Activated CD4-positive, alpha-beta T cell treated with anti-CD3 and anti-CD28 coated beads, Interleukin-2, amount 10 ng/mL, durations not matched to agents 24 days and 14 days (primary cell): ENCODE measurements at places on chromosomes 4 and X. TPM values are rescaled to one million over a fixed set of nuclear protein-coding genes. Genes with fewer than 3 reads are reported as not detected.
A peak's percentile ranks its signal among the peaks of the same experiment; 100 is the strongest.

GRCh38 chr4:90994851-90995574 is 867.8 kb downstream of the CCSER1 start:
- DNase-seq, result no peak

GRCh38 chr4:134024251-134024650 is 177.3 kb downstream of the PABPC4L start:
- no peak for DNase-seq

GRCh38 chr4:30832639-30833038 is 112.5 kb downstream of the PCDH7 start:
- no peak for DNase-seq

- no peak for DNase-seq
Measured at GRCh38 chr4:84952004-84952403, 14.5 kb downstream of the WDFY3 start.

- DNase-seq, result no peak
Measured at GRCh38 chr4:22030881-22031280, 82.3 kb upstream of the KCNIP4 start.

GRCh38 chrX:68659786-68660185 is 12.3 kb downstream of the STARD8 start:
- DNase-seq, result no peak

- DNase-seq, result peak; percentile 87
Measured at GRCh38 chr4:184282251-184282713, 64.6 kb upstream of the ENPP6 start.

GRCh38 chrX:119757979-119758730 is at the start of gene SOWAHD:
SOWAHD (plus strand) TSS chrX:119758588; CDS start chrX:119758668, 80 bp downstream.
- DNase-seq, result peak; percentile 77

DNA sequence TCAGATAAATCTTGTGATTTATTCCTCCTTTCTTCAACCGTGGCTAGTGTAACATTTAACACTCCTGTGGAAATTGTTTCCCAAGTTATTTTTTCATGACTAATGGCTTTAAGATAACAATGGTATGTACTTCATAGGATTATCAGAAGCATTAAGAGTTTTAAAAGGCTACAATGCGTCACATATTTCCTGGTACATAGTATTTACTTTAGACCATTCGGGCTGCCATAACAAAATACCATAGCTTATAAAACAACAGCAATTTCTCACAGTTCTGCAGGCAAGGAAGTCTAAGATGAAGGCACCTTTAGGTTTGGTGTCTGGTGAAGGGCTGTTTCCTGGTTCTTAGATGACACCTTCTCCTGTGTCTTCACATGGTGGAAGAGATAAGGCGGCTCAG is 158.6 kb downstream of the PAPSS1 start:
- DNase-seq, result no peak

GRCh38 chr4:3010577-3010976 is 47.2 kb downstream of the GRK4 start:
- DNase-seq, result no peak

- no peak for DNase-seq
Measured at GRCh38 chrX:16593801-16594200, 56.2 kb upstream of the S100G start.

GRCh38 chr4:173046818-173047217 is 121.8 kb upstream of the GALNT7 start:
- DNase-seq, result no peak

DNA sequence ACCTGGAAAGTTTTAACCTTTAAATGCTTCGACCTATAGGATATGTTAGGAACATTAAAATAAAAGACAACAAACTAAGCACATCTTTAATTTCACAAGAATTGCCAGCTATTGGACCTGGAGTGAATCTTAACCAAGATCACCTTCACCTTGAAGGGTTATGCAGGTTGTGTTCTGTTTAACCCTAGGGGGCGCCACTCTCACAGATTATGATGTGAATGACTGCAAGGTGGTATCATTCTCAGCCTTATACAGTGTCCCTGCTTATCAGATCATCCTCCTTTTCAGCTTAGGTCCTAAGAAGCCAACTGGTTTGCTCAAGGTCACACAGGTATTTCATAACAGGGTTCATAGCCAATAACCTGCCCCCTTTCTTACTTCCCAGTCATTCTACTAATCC is 23.5 kb downstream of the INTS6L start:
- DNase-seq, result peak; percentile 73

- DNase-seq, result no peak
Measured at GRCh38 chrX:14028473-14028872, 1.2 kb downstream of the GEMIN8 start.

DNA sequence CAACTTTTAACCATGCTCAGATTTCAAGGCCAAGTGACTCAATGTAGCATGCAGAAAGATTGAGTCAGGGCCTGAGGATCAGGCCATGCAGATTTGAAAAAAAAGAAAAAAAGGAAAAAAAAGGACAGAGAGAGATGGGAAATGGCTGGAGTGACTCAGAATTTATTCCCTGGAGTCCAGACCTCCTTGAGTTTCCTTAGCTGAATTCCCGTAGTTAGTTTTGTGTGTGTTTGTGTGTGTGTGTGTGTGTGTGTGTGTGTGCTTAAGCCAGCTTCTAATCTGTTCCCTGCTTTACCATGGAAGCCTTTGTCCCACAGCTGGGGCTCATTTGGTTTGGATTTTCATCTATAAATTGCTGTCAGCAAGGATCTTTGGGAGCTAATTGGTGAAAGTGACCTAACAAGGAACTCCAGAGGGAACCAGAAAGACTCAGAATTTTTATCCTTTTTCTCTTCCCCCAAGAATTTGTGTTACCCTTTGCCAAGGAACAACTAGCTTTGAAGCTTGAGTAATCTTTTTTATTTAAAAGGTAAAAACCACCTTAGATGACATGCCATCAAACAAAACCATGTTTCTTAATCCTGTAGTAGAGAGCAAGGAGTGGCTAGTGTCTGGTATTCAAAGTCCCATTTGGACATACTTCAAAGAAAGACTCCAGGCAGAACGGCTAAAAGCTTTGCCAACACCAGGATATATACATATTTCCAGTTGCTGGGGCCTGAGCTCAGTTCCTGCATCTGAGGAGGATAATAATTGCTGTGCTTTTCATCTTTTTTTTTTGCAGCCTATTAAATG is 109.0 kb upstream of the DDIT4L start:
- DNase-seq, result no peak

DNA sequence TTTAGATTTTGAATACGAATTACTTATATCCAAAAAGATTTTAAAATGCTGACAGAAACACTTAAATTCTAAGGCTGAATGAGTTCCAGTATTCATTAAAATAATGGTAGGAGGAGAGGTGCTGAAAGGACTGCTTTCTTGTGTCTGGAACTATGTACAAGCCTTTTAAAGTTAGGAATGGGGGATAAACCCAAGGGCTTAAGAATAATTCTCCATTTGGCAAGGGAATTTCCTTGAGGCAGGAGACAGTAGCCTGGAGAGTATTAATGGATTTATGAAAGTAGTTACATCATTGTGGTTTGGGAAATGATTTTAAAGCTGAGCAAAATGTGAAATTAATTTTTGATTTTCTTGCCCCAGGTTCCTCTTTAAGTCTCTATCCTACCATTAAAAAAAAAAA is 266.5 kb upstream of the KCNIP4 start:
- no peak for DNase-seq

DNA sequence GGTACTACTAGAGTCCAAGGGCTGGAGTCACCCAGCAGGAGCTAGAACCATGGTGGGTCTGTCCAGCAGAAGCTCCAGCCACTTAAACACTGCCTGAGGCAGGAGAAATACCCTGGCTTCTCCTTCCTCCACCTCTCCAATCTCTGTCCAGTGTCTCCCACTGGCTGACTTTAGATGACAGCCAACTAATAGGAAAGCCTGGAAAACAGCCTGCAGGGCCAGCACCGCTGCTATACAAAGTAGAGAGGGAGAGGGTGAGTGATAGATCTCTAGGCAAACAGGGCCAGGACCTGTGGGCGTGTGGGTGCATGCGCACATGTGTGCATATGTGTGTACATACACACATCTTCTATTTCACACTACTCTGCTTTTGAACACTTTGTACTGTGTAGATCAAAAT is 56.5 kb upstream of the ATP8A1 start:
- DNase-seq, result no peak

DNA sequence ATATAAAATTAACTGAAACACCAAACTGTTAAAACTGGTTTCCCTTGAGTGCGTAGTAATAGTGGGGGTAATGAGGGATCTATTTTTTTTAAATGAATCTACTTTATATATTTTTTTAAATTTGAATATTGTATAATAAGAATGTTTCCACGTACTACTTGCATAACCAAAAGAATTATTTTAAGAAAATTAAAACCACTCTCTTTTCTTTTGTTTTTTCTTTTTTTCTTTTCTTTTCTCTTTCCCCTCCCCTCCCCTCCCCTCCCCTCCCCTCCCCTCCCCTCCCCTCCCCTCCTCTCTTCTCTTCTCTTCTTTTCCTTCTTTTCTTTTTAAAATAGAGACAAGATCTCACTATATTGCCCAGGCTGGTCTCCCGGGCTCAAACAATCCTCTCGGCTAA is 166.9 kb upstream of the MID1 start:
- no peak for DNase-seq

GRCh38 chrX:13638826-13639225 is 14.1 kb upstream of the TCEANC start:
- DNase-seq, result no peak

DNA sequence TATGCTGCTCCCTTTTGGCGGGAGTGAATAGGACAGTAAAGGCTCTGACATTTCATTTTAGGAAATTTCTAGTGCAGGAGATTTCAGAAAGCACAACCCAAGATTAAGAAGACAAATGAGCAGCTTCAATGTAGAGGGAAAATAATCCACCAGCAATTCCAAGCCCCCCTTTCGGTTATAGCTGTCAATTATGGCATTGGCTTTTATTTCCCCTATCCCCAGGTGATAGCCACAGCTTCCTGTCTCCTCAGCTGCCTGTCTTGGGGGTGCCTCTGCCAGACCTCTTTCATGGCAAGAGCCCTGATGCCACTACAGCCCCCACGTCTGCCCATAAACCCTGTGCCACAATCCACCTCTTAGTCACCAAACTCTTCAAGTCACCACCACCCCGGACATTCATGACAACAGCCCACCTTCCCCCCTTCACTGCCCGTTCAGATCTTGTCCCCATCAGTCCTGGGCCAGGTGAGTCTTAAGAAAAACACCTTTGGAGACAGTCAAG is 48.4 kb upstream of the CLNK start:
- DNase-seq, result no peak

- no peak for DNase-seq
Measured at GRCh38 chr4:22190855-22191254, 242.3 kb upstream of the KCNIP4 start.

DNA sequence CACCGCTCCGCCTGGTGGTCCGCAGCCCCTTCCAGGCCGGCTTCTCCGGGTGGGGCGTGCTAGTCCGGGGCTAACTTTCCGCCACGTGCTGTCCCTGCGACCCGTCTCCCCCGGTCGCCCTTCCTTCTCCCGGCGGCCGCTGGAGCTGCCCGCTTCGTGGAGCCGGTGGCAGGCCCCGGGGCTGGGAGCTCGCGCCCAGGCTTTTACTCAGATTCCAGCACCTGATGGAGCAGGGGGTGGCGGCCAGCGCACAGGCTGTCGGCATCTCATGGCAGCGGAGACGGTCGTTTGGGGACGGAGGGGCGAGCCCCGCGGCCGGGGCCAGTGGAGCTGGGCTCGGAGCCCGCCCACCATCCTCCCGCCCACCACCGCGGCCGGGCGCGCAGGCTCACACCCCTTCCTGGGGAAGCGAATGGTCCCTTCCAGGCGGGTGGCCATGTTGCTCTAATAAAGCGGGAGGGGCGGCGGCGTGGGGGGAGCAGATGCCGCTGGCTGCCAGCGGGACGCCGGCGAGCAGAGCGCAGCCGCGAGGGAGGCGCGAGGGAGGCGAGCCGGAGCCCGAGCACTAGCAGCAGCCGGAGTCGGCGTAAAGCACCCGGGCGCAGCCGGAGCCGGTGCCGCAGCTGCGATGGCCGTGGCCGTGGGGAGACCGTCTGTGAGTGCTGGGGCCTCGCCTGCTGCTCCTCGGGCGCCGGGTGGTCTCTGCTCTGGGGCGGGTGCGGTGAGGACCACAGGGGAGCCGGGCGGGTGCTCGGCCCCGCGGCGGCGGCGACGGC is at the start of gene SEPTIN11:
TSS of gene SEPTIN11 (plus strand) at position 477 of the 776 bp plus-strand sequence. CDS start at position 629, 152 bp downstream.
- DNase-seq, result peak; percentile 91

- DNase-seq, result no peak
Measured at GRCh38 chr4:142348613-142349021, 497.5 kb downstream of the INPP4B start.

- DNase-seq, result no peak
Measured at GRCh38 chr4:152970102-152970820, 34.1 kb downstream of the FHDC1 start.

DNA sequence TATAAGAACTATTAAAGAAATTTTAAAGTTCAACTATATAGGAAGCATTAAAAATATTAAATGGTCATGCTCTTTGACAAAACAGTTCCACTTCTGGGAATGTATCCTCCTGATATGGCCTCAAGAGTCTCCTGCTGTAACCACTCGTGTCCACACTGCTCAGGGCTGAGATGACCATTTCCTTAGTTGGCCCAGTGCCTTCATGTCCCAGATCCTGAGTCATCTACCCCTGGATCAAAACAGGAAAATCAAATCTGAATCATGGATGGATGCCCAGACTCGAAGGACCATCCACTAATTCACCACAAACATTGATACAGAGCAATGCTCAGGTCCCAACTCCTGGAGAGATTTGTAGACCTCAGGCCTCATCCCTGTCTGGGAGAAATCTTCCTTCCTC is 44.7 kb downstream of the GPRASP3 start:
- DNase-seq, result no peak

- no peak for DNase-seq
Measured at GRCh38 chr4:168883513-168883912, 126.5 kb downstream of the CBR4 start.

DNA sequence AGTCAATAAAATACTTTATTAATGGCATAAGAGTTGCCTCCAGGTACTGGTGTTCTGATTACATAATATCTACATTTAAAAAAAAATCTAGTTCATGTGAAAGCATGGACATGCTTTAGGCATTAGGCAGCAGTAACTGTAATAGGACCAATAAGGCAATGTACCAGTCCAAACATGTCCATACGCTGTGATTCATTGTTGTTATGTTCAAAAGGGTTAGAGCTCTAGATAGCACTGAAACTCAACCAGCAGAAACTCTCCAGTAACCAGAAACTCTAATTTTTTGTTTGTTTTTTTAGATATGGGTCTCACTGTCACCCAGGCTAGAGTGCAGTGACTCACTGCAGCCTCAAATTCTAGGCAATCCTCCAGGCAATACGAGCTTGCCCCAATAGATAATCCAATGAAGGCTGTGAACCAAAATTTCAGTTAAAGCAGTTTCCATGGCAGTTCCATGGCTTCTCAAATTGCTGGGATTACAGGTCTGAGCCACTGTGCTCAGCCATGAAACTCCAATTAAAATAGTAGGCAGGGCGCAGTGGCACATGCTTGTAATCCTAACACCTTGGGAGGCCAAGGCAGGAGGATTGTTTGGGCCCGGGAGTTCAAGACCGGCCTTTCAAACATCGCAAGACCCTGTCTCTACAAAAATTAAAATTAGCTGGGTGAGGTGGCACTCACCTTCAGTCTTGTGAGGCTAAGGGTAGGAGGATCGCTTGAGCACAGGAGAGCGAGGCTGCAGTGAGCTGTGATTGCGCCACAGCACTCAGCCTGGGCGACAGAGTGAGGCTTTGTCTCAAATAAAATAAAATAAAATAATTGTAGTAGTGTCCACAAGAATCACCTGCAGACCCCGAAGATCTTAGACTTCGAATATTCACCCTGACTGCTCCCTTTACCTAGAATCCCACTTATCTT is 36.3 kb downstream of the MGARP start:
- DNase-seq, result no peak

The SPATA4 gene
- 0.12 TPM in 1 of 2 replicates, not detected in the other for total RNA-seq

The NUP62CL gene
- total RNA-seq, result 1.1 and 1.2 TPM in 2 replicates

The ZNF157 gene
- total RNA-seq, result 0.31 and 0.40 TPM in 2 replicates

The PPM1K gene
- 38.8 and 43.8 TPM in 2 replicates for total RNA-seq

The FRG2 gene
- total RNA-seq, result not detected in 2 replicates

The DRD5 gene
- not detected in 2 replicates for total RNA-seq

The GAGE2A gene
- not detected in 2 replicates for total RNA-seq

The TRIM75 gene
- not detected in 2 replicates for total RNA-seq

The FAT1 gene
- 0.07 and 0.28 TPM in 2 replicates for total RNA-seq

The HTN3 gene
- total RNA-seq, result not detected in 2 replicates
